ENCODE measurements at places on chromosomes 6 and 20.

DNA sequence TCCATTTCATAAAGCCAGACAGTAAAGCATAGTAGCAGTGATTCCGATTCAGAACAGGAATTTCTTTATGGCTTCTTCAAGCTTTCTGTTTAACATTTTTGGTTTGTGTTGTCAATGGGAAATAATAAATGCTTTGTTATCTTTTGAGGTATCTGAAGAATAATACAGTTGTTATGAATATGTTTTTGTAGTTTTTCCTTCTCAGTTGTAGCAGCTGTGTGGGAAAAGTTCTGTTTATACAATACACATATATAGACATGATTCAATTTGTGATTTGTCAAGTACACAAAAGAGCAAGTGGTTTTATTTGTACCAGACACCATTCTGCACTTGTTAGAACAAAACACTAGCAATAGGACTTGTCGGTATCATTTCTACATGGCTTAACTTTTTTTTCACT lies 96.6 kb downstream of the CDYL start:
- no peak for DNase-seq

DNA sequence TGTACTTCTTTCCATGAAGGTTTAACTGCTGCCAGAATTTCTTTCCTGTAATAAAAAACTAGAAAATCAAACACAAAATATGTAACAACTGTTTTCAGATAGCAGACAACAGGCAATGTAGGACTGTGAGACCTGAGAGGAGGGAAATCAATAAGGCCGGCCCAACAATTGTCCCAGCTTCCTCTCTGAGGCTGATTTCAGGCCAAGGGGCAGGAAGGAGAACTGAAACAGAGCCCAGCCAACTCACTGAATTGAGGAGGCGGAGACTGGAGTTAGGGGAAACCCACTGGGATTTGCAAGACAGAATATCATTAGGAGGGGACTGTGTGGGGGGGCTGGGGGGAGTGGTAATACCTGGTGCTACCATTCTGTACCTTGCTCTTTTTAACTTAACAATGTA lies 42.2 kb downstream of the FLRT3 start:
- DNase-seq = no peak

GRCh38 chr6:155801046-155801445 lies 345.4 kb upstream of the NOX3 start:
- DNase-seq = no peak

- DNase-seq = no peak
Observed at GRCh38 chr20:37394543-37395409, 48.8 kb downstream of the SRC start.

- no peak for DNase-seq
Observed at GRCh38 chr6:108797951-108798669, 50.1 kb upstream of the ARMC2 start.

DNA sequence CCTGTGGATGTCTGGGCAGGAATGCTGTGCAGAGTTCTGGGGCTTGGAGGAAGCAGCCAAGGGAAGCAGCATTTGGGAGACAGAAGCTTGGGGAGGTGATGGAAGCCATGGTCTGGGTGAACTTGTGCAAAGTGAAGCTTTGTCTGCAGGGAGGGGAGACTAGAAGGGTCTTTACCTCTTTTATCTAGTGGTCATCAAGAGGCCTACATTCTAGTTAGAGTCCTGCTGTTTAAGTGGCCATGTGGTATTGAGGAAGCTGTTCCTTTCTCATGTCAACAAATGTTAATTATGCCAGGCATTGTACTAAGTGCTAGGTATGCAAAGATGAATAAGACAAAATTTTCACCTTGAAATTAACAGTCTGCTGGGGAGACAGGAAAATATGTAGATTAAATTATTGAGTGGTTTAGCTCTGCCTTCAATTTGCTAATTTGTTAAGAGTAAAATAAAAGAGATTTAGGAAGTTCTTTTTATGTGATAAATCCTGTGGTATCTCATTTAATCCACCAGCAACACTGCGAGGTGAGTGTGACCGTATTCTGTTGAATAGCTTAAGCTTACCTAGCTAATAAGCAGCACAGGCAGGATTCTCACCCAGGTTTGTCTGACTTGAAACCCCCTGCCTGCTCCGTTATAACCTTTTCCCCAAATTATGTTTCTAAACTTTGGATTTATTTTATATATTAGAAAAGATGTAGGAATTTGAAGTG lies 43.1 kb downstream of the ARID1B start:
- no peak for DNase-seq

- DNase-seq = no peak
Observed at GRCh38 chr20:40463171-40463570, 225.9 kb downstream of the MAFB start.

DNA sequence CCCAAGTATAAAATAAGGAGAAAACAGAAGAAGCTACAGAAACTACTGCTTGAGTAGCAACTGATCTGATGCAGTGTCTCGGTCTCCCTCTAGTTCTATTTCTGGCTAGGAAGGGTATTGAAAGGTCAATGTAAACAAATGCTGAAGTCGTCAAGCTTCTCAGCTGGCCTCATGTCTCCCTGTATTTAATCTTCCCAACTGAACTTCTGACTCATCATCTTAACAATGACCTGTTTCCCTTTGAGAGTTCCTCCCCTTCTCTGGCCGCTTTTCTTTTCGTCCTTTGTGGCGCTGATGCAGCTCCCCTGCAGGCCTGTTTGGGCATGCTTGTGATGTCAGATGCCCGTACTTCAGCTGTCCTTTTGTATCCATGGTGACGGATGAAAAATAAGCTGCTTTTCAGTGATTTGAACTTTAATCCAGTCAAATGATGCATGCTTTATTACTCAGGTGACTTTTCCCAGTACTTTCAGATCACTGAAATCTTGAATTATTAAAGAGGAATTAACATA lies 7.8 kb upstream of the LCA5 start:
- no peak for DNase-seq

- no peak for DNase-seq
Observed at GRCh38 chr6:140230282-140230681, 855.8 kb upstream of the CITED2 start.

GRCh38 chr6:108837236-108837971 lies 10.8 kb upstream of the ARMC2 start:
- no peak for DNase-seq

- DNase-seq = peak; percentile 45
Observed at GRCh38 chr6:90156861-90157260, 139.8 kb downstream of the BACH2 start.

GRCh38 chr6:95658886-95659285 lies 81.6 kb downstream of the MANEA start:
- DNase-seq = no peak

- DNase-seq = no peak
Observed at GRCh38 chr6:119443993-119444641, 94.6 kb upstream of the MAN1A1 start.

DNA sequence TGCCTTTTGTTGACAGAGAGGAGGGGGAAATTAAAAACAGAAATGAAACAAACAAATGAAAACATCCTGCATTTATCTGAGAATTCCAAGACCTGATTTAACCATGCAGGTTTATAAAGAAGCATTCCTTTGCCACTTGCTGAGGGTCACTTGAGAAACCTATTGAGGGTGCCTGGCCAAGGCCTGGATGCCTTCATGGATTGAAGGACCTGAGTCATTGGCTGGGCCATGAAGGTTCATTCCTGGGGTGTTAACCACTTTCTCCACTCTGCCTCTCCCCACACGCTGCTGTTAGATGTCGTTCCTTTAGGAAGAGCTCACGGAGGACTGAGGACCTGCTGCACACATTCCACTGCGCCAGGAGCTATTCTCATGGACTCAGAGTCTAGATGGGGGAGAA lies 49.7 kb downstream of the DAAM2 start:
- no peak for DNase-seq

DNA sequence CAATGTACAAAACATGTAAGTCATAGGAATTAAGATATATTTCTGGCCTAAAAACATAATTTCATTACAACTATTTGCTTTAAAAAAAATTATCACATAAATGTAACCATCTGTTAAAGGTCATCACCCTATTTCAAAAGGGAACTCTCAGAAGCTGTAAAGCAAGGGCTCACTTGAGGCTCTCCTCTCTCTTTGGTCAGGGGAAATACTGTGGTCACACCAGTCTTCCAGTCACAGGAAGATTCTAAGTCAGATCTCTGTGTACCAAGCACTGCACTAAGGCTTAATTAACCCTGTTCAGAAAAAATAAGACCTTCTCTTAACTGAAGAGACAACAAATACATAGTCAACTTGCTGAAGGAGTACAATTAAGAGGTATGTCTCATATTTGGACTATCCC lies 75.6 kb downstream of the MMS22L start:
- DNase-seq = no peak

DNA sequence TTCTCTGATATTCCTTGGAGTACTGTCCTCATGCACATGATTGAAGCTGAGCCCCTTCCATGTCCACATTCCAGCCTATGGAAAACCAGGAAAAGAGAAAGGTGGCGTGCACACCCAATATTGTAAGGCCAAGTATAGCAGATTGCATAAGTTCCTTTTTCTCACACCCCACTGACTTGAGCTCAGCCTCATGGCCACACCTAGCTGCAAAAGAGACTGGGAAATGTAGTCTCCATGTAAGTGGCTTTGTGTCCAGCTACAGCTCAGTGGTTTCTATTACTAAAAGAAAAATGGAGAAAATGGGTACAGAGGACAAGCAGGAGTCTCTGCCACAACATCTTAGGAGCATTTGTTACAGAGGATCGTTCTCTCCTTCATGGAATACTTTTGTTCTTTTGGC lies 10.8 kb upstream of the UST start:
- DNase-seq = no peak

GRCh38 chr6:161137839-161138542 lies 135.9 kb downstream of the AGPAT4 start:
- no peak for DNase-seq

GRCh38 chr6:143222310-143222709 lies 161.6 kb downstream of the AIG1 start:
- DNase-seq = no peak

GRCh38 chr20:53055367-53056067 lies 83.4 kb downstream of the TSHZ2 start:
- DNase-seq = no peak

GRCh38 chr6:38187325-38187724 lies 367.8 kb downstream of the ZFAND3 start:
- DNase-seq = no peak

DNA sequence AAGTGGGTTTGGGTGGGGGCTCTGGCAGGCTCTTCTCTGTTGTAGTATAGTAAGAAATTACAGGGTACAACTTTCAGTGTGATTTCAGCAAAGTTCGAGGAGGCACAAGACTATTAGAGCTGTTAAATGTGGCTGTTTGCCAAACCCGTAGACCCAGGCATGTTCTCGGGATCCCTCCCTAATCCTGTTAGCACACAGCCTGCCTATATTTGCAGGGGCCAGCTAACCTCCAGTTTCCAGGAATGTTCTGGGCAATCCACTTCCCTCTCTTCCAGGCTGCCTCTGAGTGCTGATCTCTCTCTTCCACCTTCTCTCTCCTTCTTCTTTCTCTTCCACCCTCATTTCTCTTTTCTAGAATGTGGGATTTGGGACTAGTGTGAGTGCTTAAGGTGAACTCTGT lies 34.8 kb upstream of the ZFP64 start:
- no peak for DNase-seq

DNA sequence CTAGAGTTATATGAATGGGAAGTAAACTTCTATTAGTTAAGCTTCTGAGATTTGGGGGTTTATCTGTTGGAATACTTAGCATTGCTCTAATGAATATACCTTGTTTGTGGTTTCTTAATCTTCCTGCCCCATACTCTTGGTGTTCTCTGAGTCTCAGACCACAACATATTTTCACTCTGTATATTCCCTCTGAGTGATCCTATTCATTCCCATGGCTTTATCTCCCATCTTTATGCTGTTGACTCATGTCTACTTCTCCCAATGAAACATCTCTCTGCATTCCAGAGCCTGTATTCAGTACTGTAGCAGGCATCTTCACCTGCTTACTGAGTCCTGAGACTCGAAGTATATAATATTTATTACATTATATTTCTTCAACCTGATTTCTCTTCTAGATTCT lies 283.7 kb upstream of the MAP3K7 start:
- DNase-seq = no peak

GRCh38 chr6:3455569-3456394 lies 1.1 kb downstream of the SLC22A23 start:
- no peak for DNase-seq

DNA sequence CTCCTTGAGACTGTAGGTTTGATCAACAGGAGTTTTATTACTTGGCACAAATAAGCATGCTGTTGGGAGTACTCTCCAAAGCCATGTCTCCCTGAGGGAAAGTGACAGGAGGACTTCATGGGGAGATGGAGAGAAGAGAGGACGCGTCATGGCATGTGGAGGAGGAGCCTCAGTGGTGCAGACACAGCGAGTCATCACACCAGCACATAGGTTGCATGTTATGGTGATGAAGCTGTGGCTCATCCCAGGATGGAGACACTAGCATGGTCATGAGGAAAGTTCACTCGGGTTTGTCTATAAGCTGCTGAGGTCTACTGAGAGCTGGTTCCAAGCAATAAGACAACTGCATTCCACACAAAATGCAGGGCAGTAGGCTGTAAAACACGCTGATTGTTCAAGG lies 13.2 kb upstream of the SSTR4 start:
- no peak for DNase-seq

Data from T-helper 2 cell treated with Interferon-gamma antibody and Interleukin-4, amounts not matched to agents 5 μg/mL and 100 μg/mL, for 36 hours (primary cell).